ENCODE measurements at places on chromosomes 1 and 21.

DNA sequence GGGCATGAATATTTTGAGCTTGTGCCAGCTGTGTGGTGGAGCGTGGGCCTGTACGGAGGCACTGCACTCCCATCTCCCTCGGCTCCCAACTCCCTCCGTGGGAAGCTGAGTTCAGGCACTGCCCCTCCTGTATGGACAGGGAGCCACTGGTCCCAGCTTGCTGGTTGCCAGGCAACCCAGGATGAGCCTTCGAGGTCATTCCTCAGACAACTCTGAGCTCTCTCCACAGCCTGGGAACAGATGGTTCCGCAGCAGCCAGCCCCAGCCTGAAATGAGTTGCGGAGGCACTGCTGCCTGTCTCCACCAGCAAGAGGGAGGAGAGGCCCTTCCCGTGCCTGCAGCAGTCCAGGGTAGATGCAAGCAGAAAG is 58.4 kb upstream of the TENT5B start:
- H3K36me3 ChIP-seq = no peaks in the 10 kb centered on the region
- no peak for DNase-seq
- no peaks in the 10 kb centered on the region for H3K4me1 ChIP-seq
- H3K4me3 ChIP-seq = no peak overlapping the region
- H3K27ac ChIP-seq = no peak overlapping the region

- H3K36me3 ChIP-seq = no peaks in the 10 kb centered on the region
- no peaks in the 10 kb centered on the region for H3K27me3 ChIP-seq
- DNase-seq = no peak
- H3K27ac ChIP-seq = no peak overlapping the region
- H3K4me1 ChIP-seq = no peaks in the 10 kb centered on the region
Measured at GRCh38 chr1:217673387-217673786, 42.2 kb downstream of the SPATA17 start.

GRCh38 chr1:247110627-247111258 is 6.6 kb upstream of the ZNF669 start:
- no peak overlapping the region for H3K27ac ChIP-seq
- peaks cover 6% of the 10 kb centered on the region for H3K4me1 ChIP-seq
- DNase-seq = no peak
- peaks cover 47% of the 10 kb centered on the region for H3K27me3 ChIP-seq
- peaks cover 12% of the 10 kb centered on the region for H3K36me3 ChIP-seq

- DNase-seq = no peak
- H3K27me3 ChIP-seq = peaks cover 59% of the 10 kb centered on the region
- no peaks in the 10 kb centered on the region for H3K36me3 ChIP-seq
- no peaks in the 10 kb centered on the region for H3K4me1 ChIP-seq
- no peak overlapping the region for H3K4me3 ChIP-seq
- no peak overlapping the region for H3K27ac ChIP-seq
Measured at GRCh38 chr1:165235155-165235776, 121.2 kb downstream of the LMX1A start.

GRCh38 chr1:11479375-11479979 is 522 bp downstream of the DISP3 start:
- H3K4me3 ChIP-seq = peak overlapping the region; percentile 54
- DNase-seq = no peak
- peaks cover 28% of the 10 kb centered on the region for H3K27me3 ChIP-seq
- H3K4me1 ChIP-seq = peaks cover 7% of the 10 kb centered on the region
- H3K36me3 ChIP-seq = no peaks in the 10 kb centered on the region

DNA sequence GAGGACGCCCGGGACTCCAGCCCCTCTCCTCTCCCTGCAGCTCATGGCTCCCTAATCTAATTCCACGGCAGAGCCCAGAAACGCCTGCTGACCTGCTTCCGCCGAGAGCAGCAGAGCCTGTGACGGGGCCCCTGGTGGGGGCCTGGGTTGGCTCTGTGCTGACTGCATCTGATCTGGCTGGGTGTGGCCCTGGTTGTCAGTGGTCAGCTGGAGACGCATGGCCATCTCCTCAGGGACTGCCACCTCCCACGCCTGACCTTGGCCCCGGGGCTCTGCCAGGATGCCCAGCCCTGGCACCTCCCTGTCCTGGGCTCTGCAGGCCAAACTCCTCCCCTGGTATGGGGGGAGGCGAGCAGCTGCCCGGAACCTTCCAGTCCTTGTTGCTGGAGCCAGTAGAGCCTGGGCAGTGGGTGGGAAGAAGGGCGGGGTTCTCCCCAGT is 1.1 kb upstream of the PLCH2 start:
- no peak overlapping the region for H3K4me3 ChIP-seq

- H3K27me3 ChIP-seq = no peaks in the 10 kb centered on the region
- no peak for DNase-seq
- peaks cover 14% of the 10 kb centered on the region for H3K36me3 ChIP-seq
- H3K27ac ChIP-seq = no peak overlapping the region
- no peak overlapping the region for H3K4me3 ChIP-seq
Measured at GRCh38 chr1:20847611-20848080, 60.5 kb upstream of the HP1BP3 start.

DNA sequence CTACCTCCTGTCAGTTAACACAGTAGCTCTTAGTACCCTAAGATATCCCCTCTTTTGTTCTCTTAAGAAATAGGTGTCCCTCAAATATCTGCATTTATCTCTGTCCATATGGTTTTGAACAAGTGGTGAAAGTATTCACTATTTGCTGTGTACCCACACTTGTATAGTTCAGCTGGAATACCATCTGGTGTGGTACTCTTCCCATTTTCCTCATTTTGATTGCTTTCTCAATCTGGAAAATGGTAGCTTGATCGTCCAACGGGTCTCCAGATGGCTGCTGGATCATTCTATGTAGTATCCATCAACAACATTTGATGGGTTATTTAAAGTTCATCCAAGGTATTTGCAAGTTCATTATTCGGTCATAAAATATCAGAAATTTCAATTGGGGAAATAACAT is 100.3 kb upstream of the DPYD start:
- no peaks in the 10 kb centered on the region for H3K36me3 ChIP-seq
- no peak for DNase-seq
- no peaks in the 10 kb centered on the region for H3K4me1 ChIP-seq
- no peak overlapping the region for H3K4me3 ChIP-seq

DNA sequence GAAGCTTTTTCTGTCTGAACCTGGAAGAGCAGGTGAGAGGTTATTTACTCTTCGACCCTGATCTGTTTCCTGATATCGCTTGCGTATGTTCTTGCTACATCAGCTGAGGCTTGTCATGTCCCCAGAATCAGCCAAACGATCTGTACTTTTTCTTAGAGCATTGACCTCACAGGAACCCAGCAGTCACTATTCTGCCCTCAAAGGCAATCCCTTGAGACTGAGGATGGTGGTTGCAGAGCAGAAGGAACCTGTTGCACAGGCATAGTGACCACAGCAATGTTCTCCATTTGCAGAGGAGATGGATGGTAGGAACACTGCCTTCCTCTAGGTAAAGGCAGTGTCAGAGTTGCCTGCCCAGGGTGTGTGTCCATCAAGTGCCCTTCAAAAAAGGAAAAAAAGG is 11.3 kb upstream of the LACTBL1 start:
- H3K4me3 ChIP-seq = no peak overlapping the region
- peaks cover 15% of the 10 kb centered on the region for H3K27me3 ChIP-seq
- no peak overlapping the region for H3K27ac ChIP-seq

DNA sequence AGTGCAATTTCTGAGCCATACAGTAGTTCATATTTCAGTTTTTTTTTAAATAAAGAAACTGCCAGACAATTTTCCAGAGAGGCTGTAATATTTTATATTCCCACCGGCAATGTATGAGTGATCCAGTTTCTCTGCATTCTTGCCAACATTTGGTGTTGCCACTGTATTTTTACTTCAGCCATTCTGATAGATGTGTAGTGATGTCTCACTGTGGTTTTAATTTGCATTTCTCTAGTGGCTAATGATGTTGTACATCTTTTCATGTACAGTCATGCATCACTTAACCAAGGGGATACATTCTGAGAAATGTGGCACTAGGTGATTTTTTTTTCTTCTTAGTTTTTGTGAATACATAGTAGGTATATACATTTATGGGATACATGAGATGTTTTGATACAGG is 99.6 kb downstream of the CENPF start:
- no peaks in the 10 kb centered on the region for H3K4me1 ChIP-seq
- H3K4me3 ChIP-seq = no peak overlapping the region
- H3K36me3 ChIP-seq = no peaks in the 10 kb centered on the region
- no peak overlapping the region for H3K27ac ChIP-seq
- H3K27me3 ChIP-seq = peaks cover 1% of the 10 kb centered on the region
- no peak for DNase-seq

GRCh38 chr1:55726994-55727393 is 511.8 kb upstream of the USP24 start:
- no peak overlapping the region for H3K27ac ChIP-seq
- H3K4me3 ChIP-seq = no peak overlapping the region
- no peak for DNase-seq
- H3K4me1 ChIP-seq = no peaks in the 10 kb centered on the region

DNA sequence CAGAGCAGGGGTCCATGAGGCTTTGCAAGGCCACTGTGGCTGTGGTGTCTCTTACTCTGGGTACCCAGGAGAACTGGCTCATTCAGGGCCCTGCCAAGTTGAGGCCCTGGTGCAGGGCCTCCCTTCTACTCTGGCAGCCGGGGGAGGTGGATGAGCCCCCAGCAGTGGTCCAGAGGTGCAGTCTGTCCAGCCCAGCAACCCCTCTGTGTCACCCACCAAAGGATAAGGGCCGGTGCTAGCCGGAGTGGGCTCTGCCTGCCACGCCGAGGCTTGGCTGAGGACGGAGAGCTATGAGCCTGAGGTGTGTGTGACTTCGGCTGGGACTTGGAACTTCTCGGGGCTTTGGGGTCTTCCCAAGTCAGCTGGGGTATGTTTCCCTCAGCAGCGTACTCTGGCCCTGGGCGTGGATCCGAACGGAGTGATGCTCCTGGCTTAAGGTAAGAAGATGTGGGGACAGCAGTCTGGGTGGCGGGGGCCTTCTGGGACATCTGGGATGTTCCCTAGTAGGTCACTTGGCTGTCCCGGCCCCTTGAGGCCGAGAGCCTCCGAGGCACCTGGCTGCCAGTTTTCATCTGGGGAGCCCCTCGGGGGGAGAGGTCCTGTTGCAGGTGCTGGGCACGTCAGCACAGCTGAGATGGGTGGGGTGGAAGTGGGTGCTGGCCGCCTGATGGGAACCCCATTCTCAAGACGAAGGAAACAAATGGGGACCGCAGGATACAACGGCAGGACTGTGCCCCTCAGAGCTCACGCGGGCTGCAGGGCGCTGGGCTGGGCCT is 25.9 kb downstream of the RUNX3 start:
- no peak for DNase-seq
- H3K4me1 ChIP-seq = peaks cover 6% of the 10 kb centered on the region
- H3K4me3 ChIP-seq = no peak overlapping the region
